ENCODE measurements at places on chromosomes 11 and 22.

DNA sequence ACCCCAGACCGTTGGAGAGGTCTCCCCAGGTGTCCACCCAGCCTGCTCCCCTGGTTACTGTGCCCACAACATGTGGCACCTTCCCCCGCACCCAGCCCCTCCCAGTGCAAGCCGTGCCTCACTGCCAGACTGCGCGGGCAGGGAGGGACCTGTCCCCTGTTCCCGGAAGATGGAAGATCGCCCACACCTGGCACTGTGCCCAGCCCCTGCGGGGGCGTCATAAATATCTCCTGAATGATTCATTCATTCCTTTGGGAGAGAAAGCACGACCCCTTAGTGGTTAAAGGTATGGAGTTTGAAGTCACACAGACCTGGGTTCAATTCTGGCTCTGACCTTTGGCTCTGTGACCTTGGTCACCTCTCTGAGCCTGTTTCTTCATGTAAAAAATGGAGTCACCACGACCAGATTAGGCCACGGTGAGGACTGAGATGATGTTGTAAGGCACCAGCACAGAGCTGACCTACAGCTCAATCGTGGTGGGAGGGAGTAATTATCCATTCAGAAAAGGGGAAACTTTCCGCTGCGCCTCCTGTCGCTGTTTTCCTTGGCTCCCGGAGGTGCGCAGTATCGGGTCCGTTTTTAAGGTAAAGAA, 497 bp upstream of the SYT12 start:
- peak; percentile 59 for DNase-seq

DNA sequence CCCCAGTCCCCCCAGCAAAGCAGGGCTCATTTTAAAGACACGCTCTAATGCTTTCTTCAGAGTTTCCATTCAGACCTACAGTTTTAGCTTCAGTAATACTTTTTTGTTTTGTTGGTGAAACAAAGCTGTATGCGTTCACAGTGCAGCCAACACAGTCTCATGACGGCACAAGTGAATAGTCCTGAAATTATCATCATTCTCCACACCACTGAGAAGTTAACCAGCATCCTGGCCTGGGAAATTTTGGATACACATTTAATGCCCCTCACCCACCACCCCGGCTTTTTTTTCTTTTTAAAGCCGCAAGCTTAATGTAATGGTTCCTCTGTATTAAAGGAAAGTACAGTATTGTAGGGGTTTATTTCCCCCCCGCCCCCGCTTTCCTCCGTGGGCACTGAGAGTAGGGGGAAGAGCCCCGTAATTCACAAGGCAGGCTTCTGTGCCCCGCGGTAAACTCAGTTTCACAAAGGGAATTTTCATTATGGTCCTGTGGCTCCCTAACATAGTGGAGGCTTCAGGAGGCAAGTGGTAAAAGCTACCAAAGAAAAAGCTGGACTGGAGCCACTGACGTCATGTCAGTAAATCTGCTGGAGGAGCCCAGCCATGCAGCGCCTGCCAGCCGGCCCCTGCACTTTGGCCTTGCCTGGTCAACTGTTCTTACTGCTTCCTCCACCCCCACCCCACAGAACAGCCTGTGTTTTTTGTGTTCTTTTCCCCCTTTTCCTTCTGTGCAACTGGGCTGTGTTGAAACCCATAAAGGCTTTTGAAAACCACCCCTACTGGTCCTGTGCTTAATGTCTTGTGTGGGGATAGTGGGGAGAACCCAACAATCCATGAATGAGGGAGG, 18.2 kb downstream of the TEAD1 start:
- DNase-seq = peak; percentile 94

GRCh38 chr11:47955061-47955755, 25.2 kb upstream of the PTPRJ start:
- DNase-seq = no peak

DNA sequence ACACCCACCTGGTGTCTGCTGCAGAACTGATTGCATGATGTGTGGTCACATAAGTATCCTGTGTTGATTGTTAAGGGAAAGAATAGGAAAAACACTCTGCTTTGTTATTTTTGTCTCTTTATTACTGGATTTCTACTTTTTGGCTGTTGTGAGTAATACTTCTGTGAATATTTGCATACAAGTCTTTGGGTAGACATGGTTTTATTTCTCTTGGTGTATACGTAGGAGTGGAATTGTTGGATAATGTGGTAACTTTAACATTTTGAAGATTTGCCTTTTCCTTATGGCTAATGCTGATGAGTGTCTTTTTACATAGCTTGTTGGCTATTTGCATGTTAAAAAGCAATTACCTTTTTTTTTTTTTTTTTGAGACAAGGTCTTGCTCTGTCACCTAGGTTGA, 13.1 kb downstream of the PPP6R3 start:
- DNase-seq = no peak

GRCh38 chr11:84819537-84819936, 807.6 kb downstream of the DLG2 start:
- DNase-seq = no peak

GRCh38 chr11:8219257-8220021, 44.2 kb downstream of the LMO1 start:
- peak; percentile 70 for DNase-seq

DNA sequence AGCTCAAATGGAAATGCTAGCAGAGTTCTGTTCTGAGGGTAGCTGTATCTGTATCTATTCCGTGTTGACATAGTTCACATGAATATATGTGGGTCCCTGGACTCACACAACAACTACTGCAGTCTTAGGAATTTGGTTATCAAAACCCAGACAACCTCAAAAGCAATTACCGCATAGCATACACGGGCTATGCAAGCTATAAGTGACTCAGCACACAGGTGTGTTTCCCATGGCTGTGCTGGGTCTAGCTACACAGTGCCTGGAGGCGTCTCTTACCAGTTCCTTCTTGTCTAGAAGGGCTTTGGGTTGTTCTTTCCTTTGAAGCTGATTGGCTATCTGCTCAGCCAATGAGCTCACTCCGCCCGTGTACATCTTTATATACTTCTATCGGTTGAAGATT, 98.2 kb upstream of the BID start:
- DNase-seq = no peak
